Effector CD4-positive, alpha-beta T cell (primary cell): ENCODE measurements at places on chromosomes 12 and 14.
A peak's percentile ranks its signal among the peaks of the same experiment; 100 is the strongest.

DNA sequence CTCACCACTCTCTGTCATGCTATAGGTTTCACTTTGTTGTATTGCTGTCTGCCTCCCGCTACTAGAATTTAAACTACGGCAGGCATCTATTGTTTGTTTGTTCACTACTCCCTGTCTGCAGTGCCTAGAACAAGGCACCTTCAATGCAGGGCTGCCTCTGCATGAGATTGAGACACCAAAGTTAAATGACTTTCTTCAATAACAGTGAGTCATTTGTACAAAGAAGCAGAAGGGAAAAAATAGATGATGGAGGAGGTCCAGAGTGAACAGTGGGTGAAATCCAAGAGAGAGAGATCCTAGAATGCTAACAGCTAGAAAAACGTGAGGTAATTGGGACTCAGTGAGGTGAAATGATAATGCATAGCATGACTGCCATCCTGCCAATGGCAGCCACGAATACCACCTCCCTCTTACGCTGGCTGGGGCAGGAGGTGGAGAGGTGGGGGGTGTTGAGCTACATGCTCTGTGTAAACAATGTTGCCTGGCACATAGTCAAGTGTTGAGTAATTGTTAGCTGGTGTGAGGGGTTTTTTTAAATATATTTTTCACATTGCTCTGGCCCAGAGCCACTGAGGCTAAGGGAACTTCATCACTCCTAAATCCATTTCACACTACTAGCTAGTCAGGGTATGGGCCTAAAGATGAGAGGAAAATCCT is 367.6 kb downstream of the RPS29 start:
- no peak for DNase-seq

GRCh38 chr14:90453401-90453951 is 56.6 kb downstream of the CALM1 start:
- DNase-seq, result no peak

- DNase-seq, result no peak
Observed at GRCh38 chr14:67722293-67722692, 20.6 kb downstream of the RDH12 start.

DNA sequence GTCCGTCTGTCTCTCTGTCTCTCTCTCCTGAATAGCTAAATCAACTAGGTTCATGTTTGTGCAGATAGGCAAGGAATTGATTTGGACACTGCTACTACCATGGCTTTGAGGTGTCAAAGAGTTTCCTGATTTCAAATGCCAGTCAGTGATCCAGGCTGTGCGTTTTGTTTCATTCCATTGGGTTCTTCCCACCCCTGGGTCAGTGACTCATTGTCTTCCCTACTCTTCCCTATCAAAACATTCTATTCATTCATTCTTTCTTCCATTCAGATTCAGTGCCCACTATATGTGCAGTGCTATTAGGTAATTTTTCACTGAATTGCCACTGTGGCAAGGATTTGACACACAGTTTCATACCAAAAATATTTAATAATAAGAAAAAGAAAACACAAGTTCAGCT is 50.4 kb downstream of the RPH3A start:
- no peak for DNase-seq

DNA sequence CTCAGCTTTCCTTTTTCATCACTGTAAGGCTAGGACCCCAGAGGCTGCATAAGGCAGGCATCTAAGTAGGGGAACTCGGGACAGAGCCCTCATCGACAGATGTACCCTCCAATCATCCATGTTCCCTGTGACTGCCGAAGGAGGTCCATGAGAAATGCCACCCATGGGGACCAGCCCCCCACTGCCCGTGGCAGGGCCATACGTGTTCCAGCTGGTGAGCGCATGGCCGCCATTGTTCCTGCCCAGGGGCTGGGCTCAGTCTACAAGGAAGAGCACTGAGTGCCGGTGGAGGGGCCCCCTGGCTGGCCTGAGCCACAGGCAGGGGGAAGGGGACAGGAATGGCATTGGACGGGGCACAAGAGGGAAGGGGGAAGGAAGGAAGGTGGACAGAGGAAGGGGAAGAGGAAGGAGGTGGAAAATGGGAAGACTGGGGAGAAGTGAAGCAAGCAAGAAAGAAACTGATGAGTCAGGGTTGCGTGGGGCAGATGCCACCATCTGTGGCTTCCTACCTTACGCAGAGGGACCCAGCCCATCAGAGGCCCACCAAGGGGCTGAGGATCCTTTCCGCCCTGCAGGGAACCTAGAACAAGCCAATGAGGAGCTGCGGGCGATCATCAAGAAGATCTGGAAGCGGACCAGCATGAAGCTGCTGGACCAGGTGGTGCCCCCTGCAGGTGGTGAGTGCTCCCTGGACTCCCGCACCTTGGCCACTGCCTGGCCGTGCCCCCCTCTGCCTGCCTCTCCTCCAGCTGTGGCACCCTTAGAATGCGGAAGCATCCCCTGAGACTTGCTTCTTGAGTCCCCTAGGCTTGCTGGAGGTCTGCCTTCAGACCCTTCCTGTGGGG is 120.6 kb upstream of the FKBP4 start:
- DNase-seq, result no peak

GRCh38 chr14:22549981-22550673 is 38.9 kb downstream of the DAD1 start:
- DNase-seq, result peak; percentile 68

- DNase-seq, result no peak
Observed at GRCh38 chr14:63214417-63215196, 10.4 kb downstream of the RHOJ start.

GRCh38 chr14:55889124-55889523 is 229.1 kb upstream of the PELI2 start:
- DNase-seq, result no peak

- DNase-seq, result no peak
Observed at GRCh38 chr12:39571351-39571750, 48.3 kb downstream of the ABCD2 start.

DNA sequence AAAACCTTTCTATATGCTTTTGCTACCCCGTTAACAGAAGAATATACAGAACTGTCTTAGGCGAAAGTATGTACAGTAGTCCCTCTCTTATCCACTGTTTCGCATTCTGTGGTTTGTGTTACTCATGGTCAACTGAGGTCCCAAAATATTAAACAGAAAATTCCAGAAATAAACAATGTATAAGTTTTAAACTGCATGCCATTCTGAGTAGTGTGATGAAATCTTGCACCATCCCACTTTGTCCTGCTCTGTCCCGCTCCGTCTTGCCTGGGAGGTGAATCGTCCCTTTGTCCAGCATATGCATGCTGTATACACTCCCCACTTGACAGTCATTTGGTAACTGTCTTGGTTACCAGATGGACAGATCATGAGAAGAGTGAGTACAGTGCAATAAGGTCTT is 70.1 kb upstream of the STRN3 start:
- no peak for DNase-seq

- DNase-seq, result no peak
Observed at GRCh38 chr14:68389943-68390342, 402.9 kb downstream of the ZFP36L1 start.

DNA sequence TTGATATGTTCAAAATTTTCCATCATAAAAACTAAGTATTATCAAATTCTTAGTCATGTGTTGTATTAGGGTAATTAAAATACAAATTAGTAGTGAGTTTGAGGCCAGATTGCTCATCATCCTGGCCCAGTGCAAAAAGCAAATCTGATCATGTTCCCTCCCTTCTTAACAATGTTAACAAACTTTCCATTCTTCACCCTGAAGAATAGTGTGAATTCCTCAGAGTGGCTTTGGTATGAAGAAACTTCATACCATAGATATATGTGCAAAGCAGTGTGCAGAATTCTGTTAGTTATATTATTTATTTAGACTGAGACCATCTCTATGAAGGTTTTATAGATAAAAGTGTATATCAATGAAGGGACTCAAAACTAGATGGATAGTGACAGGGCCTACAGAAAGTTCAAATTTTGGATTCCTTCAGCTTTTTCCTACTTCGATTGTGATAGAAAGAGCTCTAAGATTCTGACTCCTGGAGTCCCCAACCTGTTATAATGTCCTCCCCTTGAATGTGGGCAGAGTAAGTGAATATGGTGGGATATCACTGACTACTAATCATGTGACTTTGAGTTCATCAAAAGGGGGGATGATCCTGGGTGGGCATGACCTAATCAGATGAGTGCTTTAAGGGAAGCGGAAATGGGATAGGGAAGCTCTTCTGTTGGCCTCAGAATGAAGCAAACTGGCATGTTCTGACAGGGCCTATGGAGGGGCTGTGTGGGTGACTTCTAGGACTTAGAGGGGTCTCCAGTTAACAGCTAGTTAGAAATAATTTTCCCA is 271.4 kb downstream of the BTG1 start:
- no peak for DNase-seq

- DNase-seq, result no peak
Observed at GRCh38 chr14:60639674-60640073, 9.6 kb downstream of the SIX1 start.

DNA sequence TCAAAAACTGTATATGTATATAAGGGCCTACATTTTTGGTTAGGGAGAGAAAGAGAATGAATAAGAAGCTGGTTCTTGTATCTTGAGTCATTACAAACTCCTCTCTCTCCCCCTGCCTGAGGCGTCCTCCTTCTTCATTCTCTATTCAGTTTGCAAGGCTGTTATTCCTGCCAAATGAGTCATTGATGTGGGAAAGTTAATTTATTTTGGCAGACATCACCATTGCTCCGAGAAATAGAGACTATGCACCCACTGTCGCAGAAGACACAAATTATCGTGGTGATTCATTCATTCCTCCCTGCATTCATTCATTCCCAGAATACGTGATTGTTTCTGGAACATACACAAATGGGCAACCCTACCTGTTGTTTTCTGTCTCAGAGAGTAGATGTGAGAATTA is 112.5 kb upstream of the MED13L start:
- DNase-seq, result no peak

DNA sequence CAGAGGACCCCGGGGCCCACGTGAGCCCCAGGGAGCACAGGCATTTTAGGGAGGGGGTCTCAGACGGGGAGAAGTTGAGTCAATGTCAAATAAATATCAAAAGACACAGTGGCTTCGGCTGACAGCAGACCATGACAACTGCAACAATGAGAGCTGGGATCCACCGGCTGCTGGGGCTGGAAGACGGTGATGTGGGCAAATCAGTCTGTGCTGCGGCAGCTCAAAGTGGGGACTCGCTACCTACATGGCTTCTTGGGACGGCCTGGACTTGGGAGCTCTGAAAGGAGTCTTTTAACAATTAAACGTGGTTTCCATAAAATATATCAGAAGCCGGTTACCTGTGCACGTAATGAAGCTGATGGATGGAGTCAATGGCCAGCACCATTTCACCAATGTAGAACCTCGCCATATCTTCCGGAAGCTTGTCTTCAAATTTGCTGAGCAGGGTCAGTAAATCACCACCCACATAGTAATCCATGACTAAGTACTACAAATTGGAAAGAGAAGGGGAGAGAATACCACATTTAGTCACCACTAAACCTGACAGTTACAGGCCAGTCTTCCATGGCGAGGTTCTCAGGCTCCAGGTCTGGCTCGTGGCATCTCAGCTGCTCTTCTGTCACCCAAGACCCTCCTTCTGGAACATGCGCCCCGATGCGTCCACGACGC is 58.0 kb downstream of the CDC42BPB start:
- no peak for DNase-seq

- DNase-seq, result no peak
Observed at GRCh38 chr14:25033358-25033757, 16.6 kb downstream of the STXBP6 start.

GRCh38 chr14:54299410-54300363 is 97.1 kb upstream of the CDKN3 start:
- no peak for DNase-seq

DNA sequence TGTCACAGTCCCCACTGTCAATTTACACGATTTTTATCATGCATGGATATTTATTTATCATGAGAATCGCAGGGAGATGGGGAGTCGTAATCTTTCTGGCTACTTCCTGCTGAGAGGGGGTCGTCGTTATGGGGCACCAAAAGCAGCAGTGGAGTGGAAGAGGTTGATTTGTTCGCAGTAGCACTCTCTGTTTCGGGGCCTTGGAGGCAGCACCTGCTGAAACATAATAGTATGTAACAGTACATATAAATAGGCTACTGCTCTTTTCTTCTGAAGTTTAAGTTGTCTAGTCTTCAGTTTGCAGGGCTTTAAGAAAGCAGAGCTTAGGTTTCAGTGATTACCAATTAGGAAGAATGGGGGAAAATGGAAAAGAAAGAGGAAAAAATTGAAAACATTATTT is 3.8 kb downstream of the SOAT2 start:
- DNase-seq, result no peak

DNA sequence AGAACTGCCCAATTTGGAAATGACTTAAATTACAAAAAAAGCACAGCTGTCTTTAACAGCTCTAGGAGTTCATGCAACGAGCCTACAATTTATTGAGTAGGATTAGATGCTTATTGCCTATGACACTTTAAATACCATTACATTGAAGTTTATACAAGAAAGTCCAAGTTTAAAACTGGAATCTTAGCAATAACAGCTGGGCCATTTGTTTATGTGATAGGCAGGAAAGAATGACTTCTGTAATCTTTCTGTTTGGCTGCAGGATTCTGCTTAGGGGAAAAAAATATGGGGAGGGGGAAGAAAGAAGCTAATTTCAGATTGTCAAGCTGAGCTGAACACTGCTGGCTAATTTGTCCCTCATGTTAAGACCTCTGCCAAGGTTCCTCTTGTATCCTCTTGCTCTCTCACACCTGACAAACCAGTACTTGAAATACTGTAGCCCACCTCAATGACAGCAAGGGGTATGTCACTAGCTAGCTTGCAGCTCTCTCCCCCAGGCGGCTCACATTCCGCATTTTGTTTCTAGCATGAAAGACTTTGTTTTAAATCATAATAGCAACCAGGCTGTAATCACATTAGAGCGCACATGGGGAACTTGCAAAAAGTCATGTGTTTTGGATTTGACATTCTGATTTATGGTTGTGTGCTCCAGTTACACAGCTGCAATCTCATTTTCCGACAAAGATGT is 384.8 kb downstream of the BMP4 start:
- no peak for DNase-seq

GRCh38 chr14:102560458-102561261 is 31.8 kb upstream of the RCOR1 start:
- DNase-seq, result no peak

- DNase-seq, result no peak
Observed at GRCh38 chr12:76890151-76891143, 11.6 kb upstream of the CSRP2 start.

GRCh38 chr12:104569346-104570173 is 112.8 kb downstream of the CHST11 start:
- DNase-seq, result peak; percentile 26

- DNase-seq, result no peak
Observed at GRCh38 chr12:52353766-52354165, 13.5 kb downstream of the KRT85 start.

- no peak for DNase-seq
Observed at GRCh38 chr14:33393895-33394368, 455.3 kb downstream of the NPAS3 start.

- no peak for DNase-seq
Observed at GRCh38 chr14:50388256-50388931, 8.3 kb downstream of the CDKL1 start.

DNA sequence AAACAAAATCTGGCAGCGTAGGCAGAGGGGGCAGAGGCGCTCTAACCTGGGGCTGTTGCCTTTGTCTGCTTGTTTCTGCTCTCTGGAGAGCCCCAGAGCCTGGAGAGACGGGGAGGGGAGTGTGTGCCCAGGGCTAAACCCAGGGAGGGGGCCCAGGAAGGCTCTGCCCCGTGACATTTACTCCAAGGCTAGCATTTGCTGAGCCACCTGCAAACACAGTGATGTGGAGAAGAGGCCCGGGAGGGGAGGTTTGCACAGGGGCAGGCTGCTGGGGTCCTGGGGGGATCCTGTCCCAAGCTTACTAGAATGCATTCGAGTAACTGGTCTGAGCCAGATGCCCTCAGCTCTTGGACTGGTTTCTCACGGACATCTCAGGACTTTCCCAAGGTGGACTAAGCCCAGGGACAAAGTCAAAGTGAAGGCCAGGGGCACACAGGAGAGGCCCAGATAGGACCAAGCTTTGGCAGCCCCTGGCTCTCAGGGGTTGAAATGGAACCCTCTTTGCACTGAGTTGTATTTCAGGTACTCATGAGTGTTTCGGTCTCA is 12.0 kb downstream of the MEG3 start:
- DNase-seq, result no peak
